ENCODE measurements at places on chromosomes 3 and 15. TPM values are rescaled to one million over a fixed set of nuclear protein-coding genes. Genes with fewer than 3 reads are reported as not detected.

GRCh38 chr3:13106308-13107001 lies 33.2 kb upstream of the IQSEC1 start:
- no peak for DNase-seq

- DNase-seq = no peak
These were observed 39.5 kb downstream of the SLC6A6 start for GRCh38 chr3:14441920-14442300.

Gene MORC1
- not detected for total RNA-seq

Gene TMEM212
- total RNA-seq = not detected
